ENCODE measurements at places on chromosomes 11 and 22.

DNA sequence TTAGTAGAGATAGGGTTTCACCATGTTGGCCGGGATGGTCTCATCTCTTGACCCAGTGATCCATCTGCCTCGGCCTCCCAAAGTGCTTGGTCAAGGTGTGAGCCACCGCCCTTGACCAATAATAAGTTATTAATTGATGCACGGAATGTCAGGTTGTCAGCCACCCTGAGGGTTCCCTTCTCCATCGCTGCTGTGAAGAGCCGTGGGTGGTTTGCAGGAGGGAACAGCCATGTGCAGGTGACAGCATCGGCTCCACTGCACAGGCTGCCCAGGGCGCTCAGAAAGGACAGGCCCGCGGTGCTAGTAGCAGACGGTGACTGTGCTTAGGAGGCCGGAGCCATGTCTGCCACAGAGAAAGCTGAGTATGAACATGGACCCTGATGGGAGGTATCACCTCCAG, 814.0 kb downstream of the BRD1 start:
- no peak for DNase-seq

- no peak for DNase-seq
Measured at GRCh38 chr11:9914064-9914463, 250.2 kb downstream of the SWAP70 start.

DNA sequence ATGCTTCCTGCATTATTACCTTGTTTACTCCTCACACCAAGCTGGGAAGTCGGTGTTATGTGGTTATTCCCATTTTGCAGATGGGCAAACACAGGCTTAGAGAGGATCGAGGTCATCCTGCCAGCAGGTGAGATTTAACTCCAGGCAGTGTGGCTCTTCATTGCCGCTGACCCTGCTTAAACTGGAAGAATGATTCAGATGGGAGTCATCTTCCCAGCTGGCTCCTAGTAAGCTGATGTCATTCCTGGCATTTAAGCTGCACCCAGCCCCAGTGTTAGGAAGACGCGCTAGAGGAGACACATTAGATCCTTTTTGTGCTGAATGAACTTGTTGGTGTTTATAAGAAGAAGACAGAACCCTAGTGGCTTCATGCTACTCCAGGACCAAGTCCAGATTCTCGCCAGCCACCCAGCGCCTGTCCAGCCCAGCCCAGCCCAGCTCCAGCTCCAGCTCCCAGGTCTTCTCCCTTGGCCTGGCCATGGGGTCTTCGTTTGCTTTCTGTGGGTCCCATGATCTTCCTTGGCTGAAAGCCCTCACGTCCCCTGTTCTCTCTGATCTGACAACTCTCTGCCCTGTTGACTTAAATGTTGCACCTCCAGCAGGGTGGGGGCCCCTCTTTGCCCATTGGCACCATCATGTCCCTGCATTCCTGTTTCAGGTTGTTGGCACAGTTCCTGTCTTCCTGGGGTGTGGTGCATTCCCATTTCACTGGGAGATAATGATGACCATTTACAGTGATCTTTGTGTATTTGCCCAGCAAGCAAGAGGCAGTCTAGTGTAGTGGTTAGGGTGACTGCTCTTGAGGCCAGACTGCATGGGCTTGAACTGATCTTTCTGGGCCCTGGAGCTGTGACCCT, 13.6 kb downstream of the PARVB start:
- DNase-seq: no peak

DNA sequence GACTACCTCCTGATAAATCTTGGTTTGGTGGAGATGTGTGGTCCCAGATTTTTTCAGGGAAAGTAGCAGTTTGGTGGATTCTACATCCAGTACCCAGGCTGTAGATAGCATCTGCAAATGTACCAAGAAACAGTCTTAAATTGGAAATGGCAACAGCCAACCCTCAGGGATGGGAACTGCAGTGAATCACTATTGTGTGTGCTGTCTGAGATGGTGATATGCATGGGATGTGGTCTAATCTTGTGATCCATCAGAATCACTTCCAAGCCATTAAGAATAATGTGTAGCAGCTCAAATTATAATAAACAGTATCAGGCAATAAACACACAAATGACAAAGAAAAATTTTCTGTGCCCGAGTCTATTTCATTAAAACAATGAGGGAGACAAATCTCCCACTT, 3.4 kb downstream of the OLFML1 start:
- DNase-seq: no peak

- no peak for DNase-seq
Measured at GRCh38 chr22:19035474-19036228, 86.6 kb downstream of the DGCR2 start.

- DNase-seq: no peak
Measured at GRCh38 chr11:110522471-110522870, 92.7 kb downstream of the FDX1 start.

GRCh38 chr11:103862094-103862801, 174.2 kb upstream of the DDI1 start:
- DNase-seq: no peak

GRCh38 chr11:6473451-6474412, at the start of gene TRIM3:
Gene TRIM3, minus strand, starts transcription at chr11:6473941. Its CDS starts 8,246 bp downstream, at chr11:6465695.
- peak; percentile 68 for DNase-seq

- no peak for DNase-seq
Measured at GRCh38 chr11:102306817-102307726, 10.2 kb upstream of the BIRC3 start.

GRCh38 chr11:56764976-56765375, 16.5 kb upstream of the OR9G4 start:
- no peak for DNase-seq

DNA sequence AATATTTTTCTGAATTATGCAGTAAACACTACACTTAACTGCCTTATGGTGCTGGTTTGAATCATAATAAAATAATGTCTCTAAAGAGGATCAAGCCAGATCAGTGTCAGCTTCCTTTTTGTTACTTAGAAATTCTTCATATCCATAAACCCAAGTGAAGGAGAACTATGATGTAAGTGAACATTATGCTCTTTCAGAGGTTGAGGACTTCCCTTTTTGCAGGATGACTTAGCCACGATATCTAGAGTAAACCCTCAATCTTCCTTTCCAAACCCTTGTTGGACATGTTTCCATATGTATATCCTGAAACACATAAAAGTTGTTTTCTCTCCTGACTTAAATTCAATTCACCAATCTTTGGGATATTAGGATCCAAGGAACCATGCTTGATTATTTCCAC, 19.1 kb downstream of the OR8D1 start:
- DNase-seq: no peak

DNA sequence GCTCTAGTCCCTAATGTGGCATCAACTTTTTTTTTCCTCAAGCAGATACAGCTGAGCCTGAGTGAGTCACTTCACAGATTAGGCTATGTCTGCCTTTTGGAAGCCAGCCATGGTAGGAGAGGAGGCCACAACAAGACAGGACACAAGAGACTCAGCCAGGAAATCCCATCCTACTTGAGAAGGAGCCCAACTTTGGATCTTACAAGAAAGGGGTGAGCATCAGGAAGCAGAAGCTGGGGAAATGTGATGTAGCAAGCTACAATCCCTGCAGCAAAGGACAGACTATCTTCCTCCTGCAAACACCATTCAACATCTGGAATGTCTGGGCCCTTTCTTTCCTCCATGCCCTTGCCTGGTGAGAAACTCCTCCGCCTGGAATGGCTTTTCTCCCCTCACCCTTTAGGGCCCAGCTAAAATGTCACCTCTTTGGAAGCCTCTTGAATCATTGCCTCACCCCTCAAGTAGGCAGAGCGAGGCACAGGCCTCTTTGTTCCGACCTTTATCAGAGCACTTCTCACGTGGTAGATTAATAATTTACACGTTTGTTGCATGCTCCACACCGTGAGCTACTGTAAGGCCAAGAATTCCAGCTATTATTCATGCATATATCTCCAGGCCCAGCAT, 156.4 kb upstream of the PITPNB start:
- DNase-seq: no peak

DNA sequence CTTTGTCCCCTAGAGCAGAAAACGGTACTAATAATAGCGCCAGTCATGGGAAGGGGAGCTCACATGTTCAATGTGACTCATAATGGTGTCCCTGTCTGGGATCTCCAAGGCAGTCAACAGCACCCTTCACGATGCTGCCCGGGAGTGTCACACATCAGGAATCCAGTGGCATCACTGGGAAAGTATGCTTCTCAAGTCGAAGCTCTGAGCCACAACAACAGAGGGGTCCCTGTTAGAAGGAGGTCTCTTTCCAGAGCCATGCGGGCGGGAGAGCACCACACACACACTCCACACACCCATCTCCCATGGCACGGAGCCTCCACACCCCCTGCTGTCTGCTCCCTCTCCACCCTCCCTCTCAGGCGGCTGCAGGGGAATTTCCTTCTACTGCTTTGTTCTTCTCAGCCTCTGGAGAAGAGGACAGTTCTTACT, 119.7 kb downstream of the ETS1 start:
- DNase-seq: peak; percentile 46

DNA sequence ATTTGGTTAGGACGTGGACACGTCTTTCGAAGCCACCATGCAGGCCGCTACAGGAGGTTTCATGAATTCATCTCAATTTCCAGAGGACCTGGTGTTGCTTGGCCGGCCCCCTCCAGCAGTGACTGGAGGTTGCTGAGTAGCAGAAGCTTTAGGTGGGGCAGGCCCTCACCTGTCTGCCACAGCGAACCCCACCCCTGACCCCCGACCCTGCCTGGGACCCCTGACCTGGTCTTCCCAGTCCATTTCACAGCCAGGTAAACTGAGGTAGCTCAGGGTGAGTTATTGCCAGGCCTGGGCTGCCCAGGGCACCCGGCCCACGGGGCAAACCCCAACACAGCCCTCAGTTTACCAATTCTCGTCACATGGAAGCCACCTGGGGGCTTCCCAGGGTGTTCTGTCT, 39.1 kb upstream of the SMIM38 start:
- no peak for DNase-seq

GRCh38 chr11:103542851-103543250, 433.6 kb downstream of the DYNC2H1 start:
- DNase-seq: no peak

- no peak for DNase-seq
Measured at GRCh38 chr11:38438091-38438490, 1840.1 kb upstream of the RAG2 start.

GRCh38 chr11:1155274-1155693, 2.5 kb upstream of the MUC5AC start:
- no peak for DNase-seq

DNA sequence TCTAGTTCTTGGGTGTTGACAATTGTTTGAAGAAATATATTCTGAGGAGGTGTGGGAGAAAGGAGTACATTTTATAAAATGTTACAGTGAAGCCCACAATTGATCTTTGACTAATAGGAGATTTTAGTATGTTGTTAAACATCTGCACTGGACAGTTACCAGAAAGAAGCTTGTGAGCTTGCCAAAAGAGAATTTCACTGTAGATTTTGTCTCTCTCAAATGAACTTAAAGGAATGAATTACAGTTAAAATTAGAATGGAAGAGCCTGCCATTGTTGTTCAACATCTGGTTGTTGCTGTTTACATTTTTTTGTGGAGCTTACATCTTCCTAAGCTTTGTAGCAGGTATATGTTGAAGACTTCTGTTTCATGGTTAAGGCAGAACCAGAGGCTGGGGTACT, 620.5 kb upstream of the CCDC179 start:
- DNase-seq: no peak

- no peak for DNase-seq
Measured at GRCh38 chr11:111423250-111423615, 44.2 kb upstream of the POU2AF1 start.

- no peak for DNase-seq
Measured at GRCh38 chr22:36327922-36328551, 59.7 kb downstream of the MYH9 start.

DNA sequence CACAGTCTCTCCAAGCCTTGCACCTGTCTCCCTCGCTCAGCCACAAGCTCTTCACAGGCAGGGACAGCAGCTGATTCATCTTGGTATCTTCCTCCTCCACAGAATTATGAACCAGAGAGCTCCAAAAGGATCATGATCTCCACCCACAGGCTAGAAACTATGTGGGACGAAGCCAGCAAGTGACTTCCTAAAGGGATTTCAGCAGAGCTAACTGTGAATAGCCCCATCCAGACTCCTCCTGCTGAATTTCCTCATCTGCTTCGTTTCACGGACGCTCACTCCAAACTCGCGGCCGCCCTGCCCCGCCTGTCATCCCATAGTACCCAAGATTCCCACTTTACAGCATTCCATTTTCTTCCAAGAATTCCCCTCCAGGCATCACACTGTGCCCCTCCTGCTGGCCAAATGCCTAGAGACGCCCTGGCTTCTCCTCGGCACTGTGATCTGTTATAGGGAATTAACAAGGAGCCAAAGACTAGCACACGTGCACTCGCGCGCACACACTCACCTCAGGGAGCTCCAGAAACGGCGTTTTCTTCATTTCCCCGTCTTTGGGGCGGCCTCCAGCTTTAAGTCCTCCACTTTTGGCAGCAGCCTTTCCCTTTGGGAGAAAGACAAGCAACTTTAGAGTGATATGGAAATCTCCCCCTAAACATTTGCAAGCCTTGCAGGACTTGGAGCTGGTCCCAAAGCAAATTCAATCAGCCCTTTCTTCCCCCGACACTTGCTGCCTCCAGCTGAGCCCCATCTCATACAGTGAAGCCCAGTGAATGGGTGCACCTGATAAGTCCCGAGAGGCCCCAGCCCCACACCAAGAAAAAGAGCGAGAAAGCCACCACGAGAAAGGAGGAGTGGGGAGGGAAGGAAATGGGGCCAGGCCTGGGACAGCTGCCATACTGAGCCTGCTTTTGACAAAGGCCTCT, 35.5 kb downstream of the SPATA19 start:
- no peak for DNase-seq

DNA sequence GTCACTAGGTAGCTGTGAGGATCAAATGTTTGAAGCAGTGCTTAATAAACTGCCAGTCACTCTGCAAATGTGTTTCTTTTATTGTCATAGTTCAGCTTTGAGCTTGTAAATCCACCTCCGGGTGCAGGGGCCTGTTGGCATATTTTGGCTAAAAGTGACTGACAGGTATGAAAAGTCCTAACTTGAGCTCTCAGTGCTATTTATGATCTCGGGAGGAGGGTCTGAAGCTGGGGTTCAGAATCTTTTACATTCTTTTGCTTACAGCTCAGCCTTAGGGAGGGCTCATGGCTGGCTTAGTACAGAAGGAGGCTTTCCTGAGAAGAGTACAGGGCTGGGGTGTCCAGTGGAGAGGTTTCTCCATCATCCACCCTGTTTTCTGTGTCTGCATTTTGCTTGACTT, 1.5 kb downstream of the ASPHD2 start:
- DNase-seq: no peak

GRCh38 chr11:33753304-33753967, 17.2 kb upstream of the CD59 start:
- no peak for DNase-seq

DNA sequence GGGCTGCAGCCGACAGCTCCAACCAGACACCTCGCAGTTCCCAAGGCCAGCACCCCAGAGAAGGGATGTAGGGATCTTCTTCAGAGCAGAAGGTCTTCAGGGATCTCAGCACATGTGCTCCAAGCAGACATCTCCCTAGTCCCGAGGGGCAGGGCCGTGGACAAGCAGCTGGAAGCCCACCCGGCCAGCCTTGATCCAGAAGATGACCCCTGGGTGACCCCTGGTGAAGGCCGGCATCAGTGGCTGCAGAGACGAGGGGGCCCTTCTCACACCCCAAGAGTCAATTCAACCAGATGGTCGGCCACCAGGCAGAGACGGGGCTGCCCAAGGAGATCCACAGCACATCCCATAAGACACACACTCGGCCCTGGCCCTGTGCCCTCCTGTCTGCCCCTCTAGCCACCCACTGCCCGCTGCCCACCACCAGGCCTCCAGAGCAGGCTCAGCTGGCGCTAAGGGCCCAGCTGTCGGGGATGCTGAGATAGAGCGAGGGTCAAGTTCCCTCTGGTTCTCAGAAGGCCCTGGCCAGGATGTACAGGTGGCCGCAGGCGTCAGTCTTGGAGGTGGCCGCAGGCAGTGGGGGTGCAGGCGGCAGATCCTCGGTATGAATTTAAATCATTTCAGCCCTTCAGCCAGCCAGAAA, 168.3 kb downstream of the BRD1 start:
- DNase-seq: no peak

GRCh38 chr11:7495882-7496551, 10.7 kb downstream of the OLFML1 start:
- no peak for DNase-seq

Data from stimulated activated CD4-positive, alpha-beta T cell treated with anti-CD3 and anti-CD28 coated beads, Interleukin-4, amount 100 ng/mL, for 1 hour (primary cell).